ENCODE measurements at places on chromosomes 7 and 10.

DNA sequence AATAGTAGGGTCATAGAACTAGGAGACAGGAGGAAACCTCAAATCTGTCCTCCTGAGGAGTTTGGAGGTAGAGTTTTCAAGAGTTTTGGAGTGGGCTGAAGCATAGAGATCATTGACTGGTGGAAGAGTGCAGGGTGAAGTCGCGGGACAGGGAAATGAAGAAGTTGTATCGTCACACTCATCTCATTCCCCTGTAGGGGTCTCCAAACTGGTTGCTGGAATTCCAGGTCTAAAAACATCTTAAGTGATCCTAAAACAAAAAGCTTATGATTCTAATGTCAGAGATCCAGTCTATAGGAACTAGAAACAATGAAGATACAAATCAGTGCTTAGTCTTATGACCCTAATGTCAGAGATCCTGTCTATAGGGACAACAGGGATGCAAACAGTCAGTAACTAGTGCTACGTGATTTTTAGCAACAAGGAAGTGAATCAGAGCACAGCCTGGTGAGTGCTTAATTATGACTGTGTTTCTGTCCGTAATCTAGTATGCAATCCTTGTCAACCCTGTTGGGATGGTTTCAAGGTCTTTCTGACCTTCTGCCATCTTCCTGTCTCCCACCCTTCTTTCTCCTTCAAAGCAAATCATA, 139.4 kb downstream of the SKIDA1 start:
- DNase-seq: no peak

DNA sequence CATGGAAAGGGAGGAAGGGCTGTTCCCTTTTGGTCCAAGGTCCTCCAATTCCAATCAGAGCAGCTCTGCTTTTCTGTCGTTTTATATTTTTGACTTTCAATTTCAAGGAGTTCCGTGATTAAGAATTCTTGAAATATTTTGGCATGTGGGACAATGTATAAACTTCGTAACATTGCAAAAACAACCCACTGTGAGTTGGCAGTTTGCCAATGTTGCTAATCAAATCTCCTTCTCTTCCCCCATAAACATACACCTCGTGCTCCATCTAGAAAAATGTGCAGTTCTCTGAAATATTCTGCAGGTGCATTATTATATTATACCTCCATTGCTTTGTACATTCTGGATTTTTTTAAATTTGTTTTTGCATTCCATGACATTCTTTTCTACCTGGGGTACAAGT, 49.8 kb downstream of the POU6F2 start:
- DNase-seq: no peak

- no peak for DNase-seq
Observed at GRCh38 chr7:110943701-110944345, 147.1 kb upstream of the LRRN3 start.

DNA sequence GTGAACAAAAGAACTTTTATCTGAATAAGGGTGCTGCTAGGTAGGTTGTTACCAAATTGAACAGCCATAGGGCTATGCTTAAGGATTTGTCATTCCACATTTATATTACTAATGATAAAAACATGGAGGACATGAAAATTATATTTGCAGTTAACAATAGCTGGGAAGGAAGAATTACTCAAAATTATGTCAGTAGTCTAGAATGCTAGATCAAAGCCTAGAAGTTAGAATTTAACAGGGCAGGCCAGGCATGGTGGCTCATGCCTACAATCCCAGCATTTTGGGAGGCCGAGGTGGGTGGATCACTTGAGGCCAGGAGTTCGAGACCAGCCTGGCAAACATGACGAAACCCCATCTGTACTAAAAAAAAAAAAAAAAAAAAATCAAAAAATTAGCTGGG, 9.4 kb downstream of the STK17A start:
- DNase-seq: no peak

DNA sequence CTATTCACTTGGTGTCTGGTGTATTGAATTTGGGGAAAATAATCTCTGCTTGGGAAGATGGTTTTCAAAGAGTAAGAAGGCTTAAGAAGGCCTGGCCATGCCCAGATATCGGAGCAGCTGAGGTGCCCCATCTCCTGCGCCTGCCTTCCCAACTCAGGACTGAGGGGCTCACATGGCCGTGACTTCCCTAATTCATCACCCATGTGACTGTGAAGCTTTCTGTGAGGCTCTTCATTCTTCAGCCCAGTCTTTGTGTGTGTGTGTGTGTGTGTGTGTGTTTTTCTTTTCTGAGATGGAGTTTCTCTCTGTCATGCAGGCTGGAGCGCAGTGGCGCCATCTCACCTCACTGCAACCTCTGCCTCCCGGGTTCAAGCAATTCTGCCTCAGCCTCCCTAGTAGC, 53.2 kb downstream of the PROSER2 start:
- no peak for DNase-seq

GRCh38 chr7:149050941-149051340, 22.6 kb upstream of the PDIA4 start:
- no peak for DNase-seq

DNA sequence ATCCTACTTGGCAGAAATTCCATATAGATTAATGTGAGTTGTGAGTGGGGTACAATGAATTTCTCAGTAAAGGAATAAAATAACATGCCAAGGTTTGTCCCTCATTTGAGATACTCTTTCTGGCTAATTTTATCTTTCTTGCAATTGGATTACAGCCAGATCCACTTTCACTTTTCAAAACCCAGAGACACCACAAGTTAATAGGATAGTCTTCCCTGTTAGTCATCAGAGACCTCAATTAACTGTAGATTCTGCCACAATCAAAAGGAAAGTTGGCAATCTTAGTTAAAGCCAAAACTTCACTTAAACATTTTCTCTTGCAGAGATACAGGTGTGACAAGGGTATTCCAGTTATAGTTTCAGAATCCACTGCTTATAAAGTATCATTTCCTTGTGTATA, 91.4 kb upstream of the PHYHIPL start:
- DNase-seq: no peak

GRCh38 chr7:100089458-100090196, 858 bp downstream of the COPS6 start:
- DNase-seq: no peak

DNA sequence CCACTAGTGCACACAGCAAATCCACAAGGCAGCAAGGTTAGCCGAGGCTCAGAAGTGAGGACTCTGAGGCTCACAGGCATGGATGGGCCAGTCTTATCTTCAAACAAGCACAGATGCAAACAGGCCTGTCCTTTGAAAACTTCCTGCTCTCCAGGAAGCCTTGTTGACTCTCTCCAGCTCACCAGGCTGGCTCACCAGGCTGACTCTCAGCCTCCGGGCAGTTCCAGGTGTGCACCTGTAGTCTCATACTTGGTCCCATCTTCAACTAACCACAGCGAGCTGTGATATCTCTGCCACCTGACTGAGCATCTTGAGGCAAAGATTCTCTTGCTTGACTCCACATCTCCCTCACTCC, 173.9 kb upstream of the ZMIZ1 start:
- no peak for DNase-seq

DNA sequence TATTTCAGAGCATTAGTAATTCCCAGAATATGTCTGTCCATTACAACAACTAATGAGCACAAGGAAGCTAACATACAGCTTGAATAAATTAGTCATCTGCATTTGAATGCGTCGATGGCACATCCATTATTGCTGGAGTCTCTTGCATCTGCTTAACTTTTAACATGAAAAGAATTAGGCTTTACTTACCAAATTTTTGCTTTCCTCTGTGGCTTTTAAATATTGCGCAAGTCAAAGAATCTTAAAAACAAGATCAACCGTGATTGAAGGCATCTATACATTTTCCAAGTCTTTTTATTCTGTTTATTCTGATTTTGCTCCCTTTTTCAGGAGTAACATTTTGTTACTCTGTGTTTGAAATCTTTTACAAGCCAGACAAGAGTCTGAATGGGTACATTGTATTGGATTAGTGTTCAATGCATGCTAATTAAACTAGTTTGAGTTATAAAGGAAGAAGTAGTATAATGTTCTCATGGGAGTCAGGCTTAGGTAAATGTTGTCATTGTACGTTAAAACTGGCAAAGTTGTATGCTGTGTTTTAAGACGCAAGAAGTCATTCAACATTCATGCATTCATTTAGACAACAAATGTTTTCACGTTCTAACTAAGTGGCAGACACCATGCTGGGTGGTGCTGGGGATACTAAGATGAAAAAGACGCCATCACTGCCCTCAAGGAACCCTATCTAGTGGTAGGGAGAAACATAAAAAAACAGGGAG, 4.0 kb upstream of the CACNB2 start:
- DNase-seq: no peak

- DNase-seq: no peak
Observed at GRCh38 chr10:4840151-4840550, 14.1 kb downstream of the AKR1E2 start.

DNA sequence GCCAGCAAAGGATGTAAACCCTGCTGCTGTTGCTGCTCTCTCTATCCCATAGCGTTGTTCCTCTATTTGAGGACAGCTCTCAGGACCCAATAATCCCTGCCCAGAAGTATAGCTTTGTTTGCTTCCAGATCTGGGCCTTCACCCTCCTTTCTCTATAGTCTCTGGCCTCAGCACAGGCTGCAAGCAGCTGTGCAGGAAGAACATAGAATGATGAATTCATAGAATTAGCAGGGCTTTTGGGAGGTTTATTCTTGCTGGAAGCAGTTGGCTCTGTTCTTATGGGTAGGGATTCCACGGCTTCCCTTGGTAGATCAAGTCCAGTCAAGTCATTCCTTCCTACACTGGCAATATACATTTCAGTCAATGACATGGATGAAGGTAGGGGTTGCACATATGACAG, 354.7 kb downstream of the HPSE2 start:
- no peak for DNase-seq

DNA sequence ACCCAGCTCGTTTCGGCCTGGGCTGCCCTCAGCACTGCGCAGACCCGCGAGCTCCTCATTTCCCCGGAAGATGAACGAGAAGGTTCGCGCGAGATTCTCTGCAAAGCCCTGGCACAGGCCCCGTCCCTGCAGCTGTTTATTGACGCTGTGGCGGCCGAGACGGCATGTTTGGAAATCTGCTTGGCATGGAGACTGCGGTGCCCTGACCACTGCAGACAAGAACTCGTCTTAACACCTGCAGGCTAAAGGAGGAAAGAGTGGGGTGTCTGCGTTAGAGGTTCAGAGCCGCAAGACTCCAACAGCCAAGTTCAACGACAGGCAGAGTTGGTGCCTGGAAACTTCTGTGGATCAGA, 125.6 kb downstream of the DNAJB6 start:
- no peak for DNase-seq

- DNase-seq: no peak
Observed at GRCh38 chr7:108007261-108007660, 4.3 kb upstream of the LAMB1 start.

GRCh38 chr10:45034301-45034700, 33.6 kb downstream of the ZNF22 start:
- no peak for DNase-seq

DNA sequence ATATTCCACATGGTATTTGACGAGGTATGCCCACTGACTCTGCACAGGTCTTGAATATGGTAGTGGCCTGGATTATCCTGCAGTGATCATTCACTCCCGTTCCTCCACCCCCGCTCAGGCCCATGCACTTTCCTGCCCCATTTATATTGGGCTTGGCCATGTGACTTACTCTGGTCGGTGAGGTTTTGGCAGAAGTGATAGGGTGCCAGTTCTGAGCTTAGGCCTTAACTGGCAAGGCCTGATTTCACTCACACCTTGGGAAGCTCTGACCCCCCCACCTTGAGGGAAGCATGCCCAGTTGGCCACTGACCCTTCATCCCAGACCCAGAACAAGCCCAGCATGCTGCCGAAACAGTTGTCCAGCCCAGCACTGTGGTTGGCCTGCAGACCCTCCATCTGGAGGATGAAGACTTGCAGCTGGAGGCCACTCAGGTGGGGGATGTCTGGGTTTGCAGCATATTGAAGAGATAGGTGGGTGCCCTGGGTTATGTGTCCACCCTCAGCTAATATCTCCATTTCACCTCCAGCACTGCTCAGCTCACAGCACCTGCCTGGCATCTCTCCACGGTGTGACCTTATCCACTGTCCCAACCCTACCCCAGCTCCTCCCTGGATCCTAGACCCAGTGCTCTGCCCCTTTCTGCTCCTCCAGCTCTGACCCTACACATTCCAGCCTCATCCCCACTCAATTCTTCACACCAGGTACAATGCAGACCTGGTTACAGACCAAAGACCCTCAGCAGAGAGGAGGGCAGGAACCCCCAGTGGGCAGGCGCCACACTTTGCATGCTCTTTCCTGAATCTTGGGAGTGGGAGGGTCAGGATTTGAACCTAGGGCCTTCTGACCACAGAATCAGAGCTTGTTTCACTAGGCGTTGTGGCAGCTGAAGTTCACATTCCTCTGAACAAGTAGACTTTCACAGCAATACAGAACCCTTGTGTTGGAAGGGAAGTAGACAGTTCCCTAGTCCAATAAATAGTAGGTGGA, 138.1 kb upstream of the CHST15 start:
- no peak for DNase-seq

DNA sequence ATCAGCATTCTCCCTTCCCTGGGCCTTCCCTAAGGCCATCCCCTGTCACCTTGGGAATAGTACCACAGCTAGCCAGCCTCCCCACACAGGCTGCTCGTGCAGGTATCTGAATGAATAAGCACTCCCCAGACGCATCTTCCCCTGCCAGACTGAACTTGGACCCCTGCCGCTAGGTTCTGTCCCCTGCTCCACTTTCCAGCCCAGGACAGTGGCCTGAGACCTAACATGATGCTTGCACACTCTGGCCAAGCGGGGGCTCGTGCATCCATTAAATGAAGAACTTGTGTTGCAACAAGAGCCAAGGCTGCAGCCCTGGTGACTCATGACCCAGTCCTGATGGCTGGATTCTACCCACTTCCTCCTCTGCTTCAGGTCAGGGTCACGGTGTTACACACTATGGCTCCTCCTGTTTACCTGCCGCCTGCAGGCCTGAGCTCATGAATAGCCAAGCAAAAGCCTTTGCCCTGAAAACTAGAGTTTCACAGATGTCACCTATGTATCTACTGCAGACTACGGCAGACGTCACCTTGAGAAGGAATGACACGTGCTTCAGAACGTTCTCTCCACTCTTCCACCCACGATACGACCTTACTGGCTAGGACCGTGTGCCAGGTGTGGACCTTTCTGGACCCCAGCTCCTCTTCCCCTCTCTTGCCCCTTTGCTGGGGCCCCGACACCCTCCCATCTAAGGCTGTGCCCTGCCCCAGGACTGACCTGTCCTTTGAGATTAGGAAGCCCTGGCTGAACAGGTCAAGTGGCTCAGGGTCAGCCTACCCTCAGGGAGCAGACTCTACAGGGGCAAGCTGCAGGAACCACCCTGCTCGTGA, 6.5 kb downstream of the ASB13 start:
- DNase-seq: no peak

GRCh38 chr10:34029455-34029854, 695.0 kb upstream of the NRP1 start:
- DNase-seq: no peak

GRCh38 chr7:28956608-28957063, 1.5 kb downstream of the TRIL start:
- no peak for DNase-seq
